ENCODE measurements at places on chromosomes 3 and 15.

GRCh38 chr15:89790206-89790605, 14.1 kb downstream of the MESP2 start:
- DNase-seq, result no peak

DNA sequence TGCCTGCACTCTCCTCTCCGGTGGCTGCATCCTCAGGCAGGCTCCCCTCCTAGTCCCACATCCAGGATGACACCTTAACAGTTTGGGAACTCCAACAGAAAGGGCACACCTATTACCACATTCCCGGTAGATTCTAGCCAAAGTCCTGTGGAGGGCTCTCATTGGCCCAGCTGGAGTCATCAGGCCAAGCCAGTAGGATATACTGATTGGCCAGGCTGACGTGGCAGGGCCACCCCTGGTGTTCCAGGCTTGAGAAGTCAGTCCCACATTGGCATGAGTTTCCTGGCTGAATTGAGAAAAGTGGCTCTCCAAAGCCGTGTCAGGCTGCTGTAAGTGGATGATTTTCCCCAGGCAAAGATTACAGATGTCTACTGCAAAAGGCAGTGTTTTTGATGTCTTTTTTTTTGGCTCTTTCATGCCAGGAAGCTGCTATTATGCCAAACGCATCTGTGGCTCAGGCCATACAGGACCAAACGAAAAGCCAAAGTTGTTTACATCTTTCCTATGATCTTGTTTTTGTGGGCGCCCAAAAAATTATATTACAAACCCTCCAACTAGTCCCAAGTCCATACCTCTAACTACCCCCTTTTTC, 6.6 kb upstream of the BLM start:
- no peak for DNase-seq

- no peak for DNase-seq
These were observed 2.3 kb downstream of the FBXL22 start for GRCh38 chr15:63599401-63600000.

GRCh38 chr3:101185341-101185740, 135.0 kb downstream of the IMPG2 start:
- no peak for DNase-seq

DNA sequence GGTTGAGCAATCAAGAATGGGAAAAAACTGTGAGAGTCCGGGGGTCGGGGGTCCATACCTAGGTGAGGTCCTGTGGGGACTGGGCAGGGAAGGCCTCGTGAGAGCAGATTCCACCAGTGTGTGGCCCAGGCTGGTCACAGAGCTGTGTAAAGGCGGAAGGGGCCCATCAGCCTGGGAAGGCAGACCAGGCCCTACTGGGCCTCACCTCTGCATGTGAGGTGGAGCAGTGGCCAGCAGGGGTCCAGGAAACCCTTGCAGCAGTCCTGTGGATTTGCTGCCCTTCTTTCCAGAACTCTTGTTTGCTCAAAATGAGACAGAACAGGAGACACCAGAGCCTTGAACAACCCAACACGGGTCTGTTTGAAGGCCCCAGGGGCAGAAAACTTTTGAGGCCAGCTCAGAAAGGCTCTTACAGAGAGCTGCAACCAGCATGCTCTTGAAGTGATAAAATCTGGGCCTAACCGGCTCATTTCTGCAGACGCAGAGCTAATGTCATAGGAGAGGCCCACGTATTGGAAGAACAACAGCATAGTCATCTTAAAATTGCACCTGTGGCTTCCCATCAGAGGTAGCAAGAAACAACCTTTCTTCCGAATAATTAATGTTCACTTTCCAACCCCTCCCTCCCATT, 30.3 kb upstream of the HHATL start:
- no peak for DNase-seq

All from stimulated activated CD4-positive, alpha-beta T cell treated with anti-CD3 and anti-CD28 coated beads, Interleukin-2, amount 100 ng/mL, for 48 hours (primary cell).